ENCODE measurements at places on chromosomes 2 and 18.
A peak's percentile ranks its signal among the peaks of the same experiment; 100 is the strongest.

GRCh38 chr2:238988752-238989151 lies 140.9 kb downstream of the TWIST2 start:
- DNase-seq = no peak

- no peak for DNase-seq
Measured at GRCh38 chr18:74874351-74874750, 276.7 kb downstream of the ZNF407 start.

DNA sequence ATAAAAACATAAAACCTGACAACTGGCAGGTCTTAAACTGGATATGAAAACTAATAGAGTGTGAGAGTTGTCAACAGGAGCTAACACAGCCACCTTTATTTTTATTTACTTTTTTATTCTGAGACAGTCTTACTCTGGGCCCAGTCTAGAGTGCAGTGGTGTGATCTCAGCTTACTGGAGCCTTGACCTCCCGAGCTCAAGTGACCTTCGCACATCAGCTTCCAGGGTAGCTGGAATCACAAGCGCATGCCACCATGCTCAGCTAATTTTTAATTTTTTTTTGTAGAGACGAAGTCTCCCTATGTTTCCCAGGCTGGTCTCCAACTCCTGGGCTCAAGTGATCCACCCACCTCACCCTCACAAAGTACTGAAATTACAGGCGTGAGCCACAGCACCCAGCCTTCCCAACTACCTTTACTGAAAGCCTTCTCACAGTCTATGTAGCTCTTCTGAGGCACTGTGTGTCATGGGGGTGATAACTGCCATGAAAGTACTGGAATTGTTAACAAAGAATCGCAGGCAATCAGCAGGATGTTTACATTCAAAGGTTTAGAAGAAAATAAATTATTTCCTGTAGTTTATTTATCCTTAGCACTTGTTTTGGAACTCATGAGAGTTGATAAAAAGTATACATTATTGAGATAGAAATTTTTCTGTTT lies 24.3 kb downstream of the GDF7 start:
- DNase-seq = no peak

DNA sequence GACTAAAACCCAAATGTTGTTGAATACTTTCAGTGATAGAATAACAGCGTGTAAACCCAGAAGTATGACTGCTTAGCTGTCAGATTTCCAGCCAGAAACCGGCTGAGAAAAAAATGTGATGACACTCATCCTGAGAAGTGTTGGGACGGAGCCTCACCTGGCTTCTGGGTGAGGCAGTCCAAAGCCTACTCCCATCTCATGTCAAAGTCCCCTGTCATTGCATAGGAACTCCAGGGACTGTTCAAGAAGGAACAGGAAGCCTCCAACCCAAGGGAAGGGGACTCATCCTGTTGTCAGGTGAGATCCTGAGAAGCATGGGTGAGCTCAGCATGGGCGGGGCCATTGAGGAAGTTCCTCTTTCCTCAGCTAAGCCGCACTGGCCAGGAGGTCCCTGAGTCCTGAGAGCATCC lies 11.3 kb upstream of the CHRNA1 start:
- no peak for DNase-seq

DNA sequence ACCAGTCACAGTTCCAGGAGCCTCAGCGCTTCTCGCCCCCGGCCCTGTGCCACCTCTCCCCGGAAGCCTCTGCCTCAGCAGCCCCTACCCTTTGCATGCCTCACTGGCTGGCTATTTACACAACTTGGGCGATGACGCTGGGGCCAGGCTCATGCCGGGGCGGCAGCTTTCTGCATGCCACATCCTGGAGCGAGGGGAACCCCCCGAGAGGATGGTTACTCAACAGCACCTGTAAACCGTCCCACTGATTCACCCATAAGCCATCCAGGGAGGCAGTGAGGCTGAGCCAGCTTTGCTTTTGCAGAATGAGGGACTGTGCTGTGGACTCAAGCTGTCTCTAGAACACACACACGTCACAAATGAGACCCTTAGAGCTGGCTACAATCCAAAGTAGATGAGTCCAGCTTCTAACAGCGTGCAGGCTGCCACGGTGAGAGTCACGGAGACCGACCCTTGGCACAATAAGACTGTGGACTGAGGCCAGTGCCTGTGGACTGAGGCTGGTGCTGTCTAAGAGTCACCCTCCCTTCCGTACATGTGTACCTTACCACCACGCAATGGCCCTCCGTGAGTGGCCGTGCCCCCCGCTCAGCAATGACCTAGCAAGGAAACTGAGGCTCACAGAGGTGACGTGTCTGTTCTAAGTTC lies 45.6 kb upstream of the ODC1 start:
- peak; percentile 65 for DNase-seq

GRCh38 chr18:58966005-58966677 lies 101.5 kb downstream of the ZNF532 start:
- DNase-seq = no peak

DNA sequence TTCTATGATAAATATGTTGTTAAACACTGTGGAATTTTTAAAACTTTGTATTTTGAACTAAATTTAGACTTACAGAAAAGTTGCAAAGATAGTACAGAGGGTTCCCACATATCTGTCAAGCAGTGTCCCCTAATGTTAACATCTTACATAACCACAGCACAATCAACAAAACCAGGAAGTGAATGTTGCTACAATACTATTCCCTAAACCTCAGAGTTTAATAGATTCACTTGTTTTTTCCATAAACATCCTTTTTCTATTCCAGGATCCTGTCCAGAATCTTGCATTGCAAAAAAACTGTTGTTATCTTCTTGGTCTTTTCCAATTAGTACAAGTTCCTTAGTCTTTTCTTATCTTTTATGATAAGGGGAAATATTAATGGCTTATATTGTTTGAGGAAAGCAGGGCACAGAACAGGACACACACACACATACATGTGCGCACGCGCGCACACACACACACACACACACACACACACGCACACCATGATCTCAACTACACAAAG lies 251.1 kb upstream of the TRIB2 start:
- no peak for DNase-seq

- no peak for DNase-seq
Measured at GRCh38 chr2:42124011-42124785, 45.0 kb upstream of the EML4 start.

DNA sequence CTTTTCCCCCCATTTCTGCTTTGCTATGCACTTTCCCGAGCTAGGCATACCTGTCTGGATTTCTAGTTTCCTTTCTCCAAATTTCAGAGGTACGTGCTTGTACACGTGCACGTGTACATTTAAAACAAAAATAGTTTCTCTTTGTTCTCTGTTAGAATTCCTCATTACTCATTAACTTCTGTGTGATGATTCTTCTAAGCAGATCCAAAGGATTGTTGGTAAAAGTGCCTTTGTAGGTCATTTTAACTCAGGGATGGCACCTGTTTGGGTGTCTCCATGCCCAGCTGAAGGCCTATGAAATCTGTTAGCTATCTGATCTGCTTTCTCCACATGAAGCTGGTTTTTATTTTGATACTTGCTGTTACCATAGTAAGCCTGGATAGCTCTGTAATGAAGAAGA lies 264.3 kb downstream of the LPIN1 start:
- DNase-seq = no peak

GRCh38 chr2:209917154-209917771 lies 85.2 kb upstream of the RPE start:
- DNase-seq = no peak

DNA sequence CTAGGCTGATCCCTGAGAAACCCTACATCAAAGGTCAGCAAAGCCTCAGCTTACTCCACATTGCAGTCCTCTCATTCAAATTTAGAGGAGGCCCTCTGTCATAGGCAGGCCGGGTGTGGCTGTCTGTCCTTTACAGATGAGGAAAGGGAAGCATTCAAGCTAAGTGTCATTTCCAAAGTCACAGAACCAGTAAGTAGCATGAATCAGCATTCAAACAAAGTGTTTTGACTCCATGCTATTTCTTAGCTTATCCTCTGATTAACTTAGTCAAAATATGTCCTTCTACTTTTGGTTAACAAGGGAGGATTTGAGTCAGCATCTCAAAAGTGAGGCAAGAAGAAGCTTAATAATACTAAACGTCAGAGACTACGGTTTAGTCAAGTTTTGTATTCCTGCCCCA lies 409.0 kb upstream of the POU3F3 start:
- no peak for DNase-seq

GRCh38 chr18:4107049-4107467 lies 348.0 kb downstream of the DLGAP1 start:
- DNase-seq = no peak

DNA sequence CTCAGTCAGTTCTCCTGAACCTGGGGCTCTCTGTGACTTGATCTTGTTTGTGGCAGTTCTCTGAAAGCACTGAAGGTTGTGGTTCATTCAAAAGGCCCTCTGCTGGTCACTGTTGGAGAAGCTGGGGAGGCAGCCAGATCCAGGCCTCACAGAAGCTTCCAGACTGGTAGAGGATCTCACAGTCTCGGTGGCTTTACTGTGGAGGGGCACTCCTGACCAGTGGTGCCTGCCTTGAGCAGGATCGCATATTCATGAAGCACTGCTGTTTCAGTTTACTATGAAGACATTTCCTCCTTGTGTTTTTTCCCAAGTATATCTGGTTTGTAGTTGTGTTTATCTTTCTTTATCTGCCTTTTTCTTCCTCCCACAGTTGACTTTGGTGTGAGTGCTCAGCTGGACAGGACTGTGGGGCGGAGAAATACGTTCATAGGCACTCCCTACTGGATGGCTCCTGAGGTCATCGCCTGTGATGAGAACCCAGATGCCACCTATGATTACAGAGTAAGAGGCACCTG lies 133.9 kb downstream of the MAP4K4 start:
- DNase-seq = no peak

DNA sequence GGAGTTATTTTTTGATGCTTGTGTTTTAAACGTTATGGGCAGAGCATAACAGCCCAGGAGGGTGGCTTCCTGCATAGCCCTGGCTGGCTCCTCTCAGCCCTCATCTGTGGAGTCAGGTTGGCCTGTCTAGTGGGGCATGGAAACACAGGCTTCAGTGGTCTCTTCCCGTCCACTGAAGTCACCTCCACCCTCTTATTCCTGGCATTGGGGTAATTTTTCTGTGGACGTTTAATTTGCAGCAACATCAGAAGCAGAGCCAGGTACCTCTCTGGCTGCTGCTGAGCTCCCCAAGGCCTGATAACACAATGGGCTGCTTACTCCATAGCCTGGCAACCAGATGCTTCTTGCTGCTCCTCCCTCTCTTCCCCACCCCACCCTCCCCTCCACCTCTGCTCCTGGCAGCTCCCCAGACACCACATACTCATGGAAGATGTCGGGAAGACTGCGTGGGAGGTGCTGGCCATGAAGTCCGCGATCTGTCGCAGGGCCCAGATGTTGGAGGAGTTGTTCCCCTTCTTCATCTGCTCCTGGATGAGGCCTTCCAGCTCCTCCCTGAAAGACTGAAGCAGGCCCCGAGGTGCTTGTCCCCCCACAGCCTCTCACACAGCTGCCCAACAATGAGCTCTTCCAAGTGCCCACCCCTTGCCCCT lies 64.0 kb downstream of the ADD2 start:
- DNase-seq = no peak

- DNase-seq = no peak
Measured at GRCh38 chr2:95317123-95317500, 20.0 kb downstream of the KCNIP3 start.

DNA sequence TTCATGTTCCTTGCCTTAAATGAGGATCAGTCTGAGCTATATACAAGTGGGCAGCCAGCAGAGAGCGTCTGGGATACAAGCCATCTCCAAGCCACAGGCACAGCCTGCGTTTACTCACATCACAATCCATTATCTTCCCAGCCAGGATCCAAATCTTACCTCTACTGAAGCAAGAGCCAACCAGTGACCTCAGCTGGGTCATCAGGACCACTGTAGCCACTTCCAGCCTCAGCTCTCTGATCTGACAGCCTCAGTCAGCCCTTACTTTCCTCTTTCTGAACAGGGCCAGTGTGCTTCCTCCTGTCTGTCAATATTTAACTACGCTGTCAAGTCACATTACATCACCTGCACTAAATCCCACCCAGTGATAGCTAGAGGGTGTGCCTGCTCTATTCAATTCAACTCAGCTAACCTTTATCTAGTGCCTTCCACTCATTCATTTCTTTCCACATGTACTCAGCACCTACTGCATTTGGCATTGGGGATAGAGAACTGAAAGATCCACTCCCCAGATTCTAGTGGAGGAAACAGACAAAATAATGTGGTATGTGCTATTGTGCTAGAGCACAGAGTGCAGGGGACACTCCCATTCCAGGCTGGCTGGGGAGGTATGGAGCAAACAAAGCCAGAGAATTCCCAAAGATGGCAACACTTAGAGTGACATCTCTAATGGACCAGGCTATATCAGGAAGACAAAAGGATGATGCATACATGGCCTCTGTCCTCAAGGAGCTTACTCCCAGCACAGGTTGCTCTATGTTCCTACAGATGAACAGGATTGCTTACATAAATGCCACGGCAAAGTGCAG lies 146.5 kb downstream of the NCKAP5 start:
- DNase-seq = peak; percentile 25

- no peak for DNase-seq
Measured at GRCh38 chr2:200488169-200488568, 21.7 kb downstream of the KCTD18 start.

GRCh38 chr2:20704886-20705285 lies 37.9 kb downstream of the GDF7 start:
- no peak for DNase-seq

- DNase-seq = peak; percentile 47
Measured at GRCh38 chr2:15732341-15733077, 140.8 kb downstream of the DDX1 start.

- no peak for DNase-seq
Measured at GRCh38 chr18:31929273-31929672, 13.7 kb downstream of the TRAPPC8 start.

- no peak for DNase-seq
Measured at GRCh38 chr2:45636008-45636407, 15.5 kb upstream of the PRKCE start.

DNA sequence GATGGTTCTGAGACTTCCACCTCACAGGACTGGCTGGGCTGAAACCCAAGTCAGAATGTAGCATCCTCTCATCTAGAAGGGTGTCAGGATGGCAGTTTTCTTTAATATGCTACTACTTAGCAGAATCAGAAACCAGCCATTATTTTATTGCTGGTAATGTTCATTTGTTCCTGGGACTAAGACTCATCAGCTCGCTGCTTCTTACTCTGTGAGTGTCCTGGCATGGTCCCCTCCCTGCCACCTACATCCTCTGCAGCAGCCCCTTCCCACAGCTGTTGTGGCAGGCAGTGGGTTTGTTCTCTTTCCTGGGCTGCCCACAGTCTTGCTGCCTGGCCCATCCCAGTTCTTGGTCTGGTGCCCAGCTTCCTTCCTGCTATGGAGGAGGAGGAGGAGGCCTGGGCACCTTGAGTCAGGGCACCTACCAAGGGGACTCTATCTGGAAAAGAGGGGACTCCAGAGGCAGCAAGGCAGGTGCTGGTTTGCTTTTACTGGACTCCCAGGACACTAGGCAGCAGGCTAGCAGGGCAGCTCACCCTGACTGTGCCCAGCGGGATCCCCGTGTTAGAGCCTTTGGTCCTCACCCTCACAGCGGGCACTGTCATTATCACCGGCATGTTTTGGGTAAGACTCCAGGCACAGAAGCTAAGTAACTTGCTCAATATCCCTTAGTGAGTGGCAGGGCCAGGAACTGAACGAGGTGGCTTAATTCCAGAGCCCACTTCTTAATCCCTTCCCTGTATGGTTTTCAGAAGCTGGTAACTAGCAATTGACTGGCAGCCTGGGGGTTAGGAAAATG lies 62.1 kb downstream of the LRRFIP1 start:
- DNase-seq = no peak

All from GM18507 (cell line).